ENCODE measurements at places on chromosomes 11 and 22. TPM values are rescaled to one million over a fixed set of nuclear protein-coding genes. Genes with fewer than 3 reads are reported as not detected.

KRTAP5-5 gene
- total RNA-seq, result not detected

COX8A gene
- total RNA-seq, result 659 TPM

MICAL2 gene
- total RNA-seq, result 115 TPM

MRPL40 gene
- 32.1 TPM for total RNA-seq

OR51E2 gene
- 24.8 TPM for total RNA-seq

POU2AF2 gene
- not detected for total RNA-seq

TRPM5 gene
- not detected for total RNA-seq

HARBI1 gene
- 8.9 TPM for total RNA-seq
